ENCODE measurements at places on chromosomes 12 and 14.

DNA sequence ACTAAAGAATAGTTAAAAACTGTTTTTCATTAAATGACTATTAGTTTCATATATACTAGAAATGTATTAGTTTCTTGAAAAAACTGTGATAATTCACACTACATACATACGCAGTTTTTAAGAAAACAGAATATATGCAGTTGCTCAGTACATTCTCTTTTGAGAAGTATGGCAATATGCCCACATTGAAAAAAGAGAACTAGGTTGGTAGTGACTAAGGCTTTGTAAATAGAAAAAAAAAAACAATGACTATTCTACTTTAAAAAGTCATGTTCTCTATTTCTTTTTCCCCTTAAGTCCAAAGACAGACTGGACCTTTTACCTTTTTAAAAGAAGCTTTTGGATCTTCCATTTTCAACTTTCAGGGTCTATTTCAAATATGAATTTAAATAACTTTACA, 25.0 kb downstream of the SNX6 start:
- H3K4me3 ChIP-seq: no peak overlapping the region
- H3K27me3 ChIP-seq: no peaks in the 10 kb centered on the region
- H3K36me3 ChIP-seq: peaks cover 19% of the 10 kb centered on the region
- DNase-seq: no peak
- H3K27ac ChIP-seq: no peak overlapping the region

- H3K4me1 ChIP-seq: no peaks in the 10 kb centered on the region
- H3K4me3 ChIP-seq: no peak overlapping the region
- H3K36me3 ChIP-seq: no peaks in the 10 kb centered on the region
- no peak overlapping the region for H3K27ac ChIP-seq
These were observed 84.4 kb upstream of the CMKLR1 start for GRCh38 chr12:108423486-108423885.

- no peaks in the 10 kb centered on the region for H3K4me1 ChIP-seq
- DNase-seq: no peak
- H3K27ac ChIP-seq: no peak overlapping the region
- no peak overlapping the region for H3K4me3 ChIP-seq
- peaks cover 7% of the 10 kb centered on the region for H3K27me3 ChIP-seq
These were observed 6.0 kb upstream of the CALCOCO1 start for GRCh38 chr12:53733051-53733806.

- no peak overlapping the region for H3K27ac ChIP-seq
- H3K4me3 ChIP-seq: no peak overlapping the region
- no peaks in the 10 kb centered on the region for H3K4me1 ChIP-seq
- DNase-seq: no peak
- no peaks in the 10 kb centered on the region for H3K27me3 ChIP-seq
These were observed 1.5 kb upstream of the NTS start for GRCh38 chr12:85872497-85873091.

- H3K4me3 ChIP-seq: no peak overlapping the region
- H3K4me1 ChIP-seq: no peaks in the 10 kb centered on the region
- no peak overlapping the region for H3K27ac ChIP-seq
- no peaks in the 10 kb centered on the region for H3K27me3 ChIP-seq
- DNase-seq: no peak
These were observed 81.1 kb downstream of the ESRRB start for GRCh38 chr14:76456891-76457586.

DNA sequence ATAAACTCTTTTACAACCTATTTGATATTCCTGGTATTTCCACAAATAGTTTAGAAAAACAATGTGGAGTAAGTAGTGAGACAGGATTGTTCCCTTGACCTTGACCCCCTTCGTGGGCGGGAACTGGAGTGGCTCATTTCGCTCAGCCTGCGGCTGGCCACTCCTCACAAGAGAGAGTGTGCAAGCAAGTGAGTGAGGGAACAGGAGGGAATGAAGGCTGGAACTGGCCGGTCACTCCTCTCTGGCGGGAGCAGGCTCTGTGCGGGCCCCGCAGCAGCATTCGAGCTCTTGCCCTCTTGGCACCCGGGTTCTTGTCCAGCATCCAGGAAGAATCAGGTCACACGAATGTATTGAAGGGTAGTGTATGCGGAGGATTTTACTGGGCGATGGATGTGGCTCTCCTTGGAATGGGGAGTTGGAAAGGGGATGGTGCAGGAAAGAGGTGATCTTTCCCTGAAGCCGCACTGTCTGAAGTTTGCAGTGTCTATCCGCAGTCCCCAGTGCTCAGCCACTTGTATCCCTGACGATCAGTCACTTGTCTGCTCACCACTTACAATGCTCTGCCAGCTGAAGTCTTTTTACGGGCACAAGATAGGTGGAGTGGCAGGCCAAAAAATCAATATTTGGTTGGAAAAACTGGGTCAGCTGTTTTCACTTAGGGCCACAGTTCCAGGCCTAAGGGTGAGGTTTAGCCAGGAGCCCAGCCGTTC, 28.0 kb upstream of the TXNRD1 start:
- H3K27me3 ChIP-seq: no peaks in the 10 kb centered on the region
- no peaks in the 10 kb centered on the region for H3K4me1 ChIP-seq
- no peak overlapping the region for H3K4me3 ChIP-seq
- no peak for DNase-seq

DNA sequence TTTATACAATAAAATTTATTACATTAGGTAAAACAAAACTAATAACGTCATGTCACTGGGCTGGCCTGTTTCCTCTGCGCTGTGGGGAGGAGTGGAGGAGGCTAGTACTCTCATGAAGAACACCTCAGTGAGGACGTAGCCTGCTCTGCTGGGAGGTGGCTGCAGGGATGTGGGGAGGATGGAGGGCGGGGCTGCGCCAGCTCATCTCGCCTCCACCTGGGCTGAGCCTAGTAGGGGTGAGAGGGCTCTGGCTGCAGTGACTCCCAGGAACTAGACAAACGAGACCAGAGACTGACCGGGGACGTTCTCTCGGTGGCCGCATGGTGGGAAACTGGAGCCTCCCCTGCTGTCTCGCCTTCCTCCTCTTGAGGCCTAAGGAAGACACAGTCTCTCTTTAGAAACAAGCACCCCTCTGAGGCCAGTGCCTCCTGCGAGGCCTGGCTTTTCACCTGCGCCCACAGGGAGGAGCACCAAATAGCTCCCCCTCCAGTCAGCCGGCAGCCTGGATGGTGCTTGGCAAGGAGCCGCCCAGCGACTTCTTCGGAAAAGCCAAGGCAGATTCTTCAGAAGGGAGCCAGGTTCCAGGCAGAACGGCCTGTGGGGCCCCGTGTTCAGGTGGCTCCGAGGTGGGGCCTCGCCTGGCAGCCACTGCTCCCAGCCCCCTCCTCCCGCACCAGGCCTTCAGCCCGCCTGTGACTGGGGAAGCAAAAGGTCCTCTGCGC, 62.4 kb downstream of the PLEKHG3 start:
- DNase-seq: no peak
- no peak overlapping the region for H3K4me3 ChIP-seq
- H3K4me1 ChIP-seq: peaks cover 8% of the 10 kb centered on the region
- H3K27me3 ChIP-seq: no peaks in the 10 kb centered on the region

DNA sequence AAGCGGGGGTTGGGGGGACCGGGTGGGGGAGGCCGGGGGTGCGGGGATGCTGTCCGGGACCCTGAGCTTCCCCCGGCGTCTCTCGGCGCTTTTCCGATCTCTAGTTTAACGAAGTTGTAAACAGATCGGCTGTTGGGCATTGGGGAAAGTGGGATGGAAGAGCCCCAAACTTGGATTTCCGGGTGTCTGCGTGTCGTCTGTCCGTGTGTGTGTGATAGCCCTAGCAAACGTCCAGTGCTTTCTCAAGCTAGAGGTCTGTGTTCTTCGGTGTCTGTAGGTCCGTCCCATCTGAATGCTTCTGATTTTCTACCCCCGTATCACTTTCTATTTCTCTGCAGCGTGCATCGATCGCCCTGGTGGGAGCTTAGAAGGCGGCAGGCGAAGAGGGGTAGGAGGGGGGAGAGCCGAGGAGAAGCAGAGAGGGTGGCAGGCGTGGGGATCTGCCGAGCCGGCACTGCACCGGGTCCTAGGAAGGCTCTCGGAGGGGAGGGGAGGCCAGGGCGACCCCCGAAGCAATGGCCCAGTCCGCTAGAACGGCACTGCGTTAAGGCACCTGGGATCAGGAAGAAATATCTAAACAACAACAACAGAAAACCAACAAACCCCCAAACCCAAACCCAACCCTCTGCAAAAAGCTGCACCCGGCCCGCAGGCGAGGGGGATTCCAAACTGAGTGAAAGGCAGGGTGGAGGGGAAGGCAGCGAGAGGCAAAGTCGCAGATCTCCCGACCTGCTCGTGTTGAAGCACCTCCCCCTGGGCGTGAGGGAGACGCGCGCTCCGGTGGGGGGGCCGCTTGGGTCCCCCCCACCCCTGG, 1.0 kb downstream of the KCNA1 start:
- H3K4me1 ChIP-seq: no peaks in the 10 kb centered on the region
- no peak overlapping the region for H3K27ac ChIP-seq
- H3K4me3 ChIP-seq: peak overlapping the region; percentile 14
- peaks cover 52% of the 10 kb centered on the region for H3K27me3 ChIP-seq
- no peaks in the 10 kb centered on the region for H3K36me3 ChIP-seq
- DNase-seq: no peak

GRCh38 chr12:109879351-109880042, 844 bp downstream of the GLTP start:
- H3K27ac ChIP-seq: peak overlapping the region; percentile 26
- no peaks in the 10 kb centered on the region for H3K27me3 ChIP-seq
- H3K4me3 ChIP-seq: peak overlapping the region; percentile 68
- DNase-seq: no peak
- H3K36me3 ChIP-seq: no peaks in the 10 kb centered on the region

DNA sequence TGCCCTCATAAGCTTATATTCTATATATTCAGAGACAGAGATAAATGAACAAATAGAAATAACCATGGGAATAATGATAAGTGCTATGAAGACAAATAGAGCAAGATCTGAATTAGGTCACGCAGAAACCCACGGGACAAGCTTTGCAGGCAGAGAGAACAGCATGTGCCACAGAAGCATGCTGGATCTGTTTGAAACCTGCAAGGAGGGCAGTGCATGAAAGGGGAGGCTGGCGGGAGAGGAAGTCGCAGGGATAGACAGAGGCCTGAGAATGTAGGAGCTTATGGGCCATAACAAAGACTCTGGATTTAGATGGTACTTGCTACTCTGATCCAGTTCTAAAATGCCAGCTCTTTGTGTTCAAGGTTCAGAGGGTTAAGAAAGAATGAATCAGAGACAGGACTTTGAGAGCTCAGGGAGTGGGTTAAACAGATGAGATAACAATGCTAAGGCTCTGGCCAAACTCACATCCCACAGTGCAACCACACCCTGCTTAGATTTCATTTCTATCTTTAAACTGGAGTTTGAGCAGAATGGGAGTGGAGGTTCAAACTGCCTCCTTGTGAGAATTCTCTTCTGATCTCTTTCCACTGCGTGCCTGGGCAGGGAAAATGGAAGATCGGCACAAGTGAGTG, 49.2 kb upstream of the PPP1R12A start:
- H3K4me1 ChIP-seq: no peaks in the 10 kb centered on the region
- H3K4me3 ChIP-seq: no peak overlapping the region
- no peaks in the 10 kb centered on the region for H3K27me3 ChIP-seq
- no peaks in the 10 kb centered on the region for H3K36me3 ChIP-seq
- H3K27ac ChIP-seq: no peak overlapping the region
- no peak for DNase-seq

DNA sequence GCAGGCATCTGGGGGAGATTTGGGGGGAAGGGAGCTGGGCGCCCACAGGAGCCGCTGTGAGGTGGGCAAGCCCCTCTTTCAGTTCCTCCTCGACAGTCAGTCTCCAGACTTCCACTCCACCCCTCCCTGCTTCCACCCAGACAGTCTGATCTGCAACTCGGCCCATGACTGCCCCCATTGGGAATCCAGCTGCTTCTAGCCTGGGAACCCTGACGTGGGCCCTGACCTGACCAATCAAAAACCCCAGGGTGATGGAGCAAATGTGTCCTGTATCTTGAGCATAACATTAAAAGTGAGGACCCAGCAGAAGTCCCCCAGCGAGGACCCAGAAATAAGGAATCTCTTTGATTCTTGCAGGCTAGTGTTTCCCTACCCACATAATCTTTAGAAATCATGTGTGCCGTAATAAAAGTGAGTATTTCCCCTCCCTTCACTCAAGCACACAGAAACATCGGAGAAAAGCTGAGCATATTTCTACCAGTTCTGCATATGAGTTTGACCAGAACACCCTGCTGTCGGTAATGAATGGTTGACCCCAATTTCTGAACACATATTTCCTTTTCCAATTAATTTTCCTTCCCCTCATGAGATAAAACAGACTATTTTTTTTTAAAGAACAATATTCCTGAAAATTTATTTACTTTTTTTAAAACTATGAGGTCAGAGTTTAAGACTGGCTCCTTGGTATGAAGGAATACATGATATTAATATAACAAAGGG, 6.4 kb downstream of the SSH1 start:
- no peaks in the 10 kb centered on the region for H3K4me1 ChIP-seq
- H3K36me3 ChIP-seq: peaks cover 3% of the 10 kb centered on the region
- H3K27ac ChIP-seq: no peak overlapping the region
- no peak overlapping the region for H3K4me3 ChIP-seq
- H3K27me3 ChIP-seq: no peaks in the 10 kb centered on the region

- peak within 1 kb of the TSS; percentile 66 for H3K4me3 ChIP-seq
- H3K27ac ChIP-seq: peak within 1 kb of the TSS; percentile 88
- H3K27me3 ChIP-seq: no peaks in the 10 kb centered on the region
- peak; percentile 95 for DNase-seq
- H3K4me1 ChIP-seq: peaks cover 5% of the 10 kb centered on the region
These were observed at the start of gene BCDIN3D for GRCh38 chr12:49842519-49843352. Gene BCDIN3D, minus strand, starts transcription at chr12:49843106. Its CDS starts 19 bp downstream, at chr12:49843087.

- no peaks in the 10 kb centered on the region for H3K27me3 ChIP-seq
- no peaks in the 10 kb centered on the region for H3K4me1 ChIP-seq
- H3K4me3 ChIP-seq: no peak overlapping the region
- DNase-seq: no peak
- H3K27ac ChIP-seq: no peak overlapping the region
These were observed 154.4 kb downstream of the GPHN start for GRCh38 chr14:66662374-66662773.

GRCh38 chr14:77208291-77208978, 26.8 kb downstream of the TMEM63C start:
- no peak overlapping the region for H3K4me3 ChIP-seq
- H3K36me3 ChIP-seq: no peaks in the 10 kb centered on the region

DNA sequence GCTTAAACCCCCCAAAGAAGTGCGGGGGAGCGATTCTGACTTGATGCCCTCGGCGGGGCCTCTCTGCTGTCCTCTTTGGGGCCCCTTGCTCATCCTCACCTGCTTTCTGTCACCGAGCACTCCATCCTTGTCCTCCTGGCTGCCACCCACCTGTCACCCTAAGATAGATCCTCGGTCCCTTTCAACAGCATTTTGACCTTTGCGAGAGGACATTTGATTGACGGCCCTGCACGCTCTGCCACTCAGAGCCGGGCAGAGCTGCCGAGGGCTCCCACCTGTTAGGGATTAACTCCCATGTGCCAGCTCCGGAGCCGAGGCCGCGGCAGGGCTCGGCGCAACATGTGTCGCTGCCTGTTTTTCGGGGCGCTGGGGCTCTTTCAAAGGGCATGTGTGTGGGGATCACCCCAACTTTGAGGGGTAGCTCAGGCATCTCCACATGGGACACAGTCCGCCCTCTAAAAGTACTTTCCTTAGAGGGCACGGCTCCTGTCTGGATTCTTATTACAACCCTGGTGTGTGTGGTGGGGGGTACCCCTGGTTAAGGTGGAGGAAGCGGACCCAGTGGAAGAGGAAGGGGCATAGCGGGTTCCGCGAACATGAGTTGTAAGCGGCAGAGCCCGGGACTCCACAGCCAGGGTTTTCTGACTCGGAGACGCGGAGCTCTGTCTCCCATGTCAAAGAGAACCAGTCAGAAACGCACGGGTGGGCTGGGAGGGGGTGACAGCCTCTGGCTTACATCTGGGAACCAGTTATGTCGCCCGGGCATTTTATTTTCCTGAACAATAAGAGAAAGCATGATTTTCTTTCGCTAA, 811 bp upstream of the MEG3 start:
- no peak overlapping the region for H3K4me3 ChIP-seq
- H3K27ac ChIP-seq: no peak overlapping the region
- H3K4me1 ChIP-seq: no peaks in the 10 kb centered on the region
- H3K27me3 ChIP-seq: no peaks in the 10 kb centered on the region
